Chondrocyte (in vitro differentiated cells): ENCODE measurements at places on chromosomes 3 and 15. TPM values are rescaled to one million over a fixed set of nuclear protein-coding genes. Genes with fewer than 3 reads are reported as not detected.

GRCh38 chr15:80766275-80766674 is 12.9 kb upstream of the CEMIP start:
- no peak for DNase-seq

GRCh38 chr15:91319371-91320059 is 219.5 kb downstream of the SV2B start:
- DNase-seq, result no peak

DNA sequence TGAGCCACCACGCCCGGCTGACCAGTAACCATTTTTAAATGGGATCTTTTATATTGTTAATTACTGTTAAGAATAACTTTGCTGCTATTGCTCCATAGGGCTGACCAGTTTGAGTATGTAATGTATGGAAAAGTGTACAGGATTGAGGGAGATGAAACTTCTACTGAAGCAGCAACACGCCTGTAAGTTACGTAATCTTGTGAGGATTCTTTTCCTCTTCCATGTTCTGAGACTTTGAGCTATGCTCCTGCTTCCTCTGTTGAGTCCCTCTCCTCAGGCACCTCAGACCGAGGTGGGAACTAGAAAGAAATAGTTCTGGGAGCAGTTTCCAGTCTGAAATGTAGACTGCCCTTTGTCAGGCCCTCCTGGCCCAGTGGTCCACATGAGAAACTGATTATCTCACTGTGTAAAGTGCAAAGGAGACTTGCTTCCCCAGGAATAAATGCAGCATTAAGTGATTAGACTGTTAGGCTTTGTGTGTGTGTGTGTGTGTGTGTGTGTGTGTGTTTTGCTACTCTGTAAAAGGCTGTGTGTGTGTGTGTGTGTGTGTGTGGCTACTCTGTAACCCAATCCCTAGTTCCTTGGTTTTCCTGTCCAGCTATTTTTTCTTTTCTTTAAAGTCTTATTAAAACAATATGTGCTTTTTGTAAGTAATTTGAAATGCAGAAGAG is 5.2 kb downstream of the POLR2H start:
- DNase-seq, result no peak

GRCh38 chr15:36136049-36136448 is 443.4 kb upstream of the CDIN1 start:
- DNase-seq, result no peak

- DNase-seq, result no peak
These were observed 115.8 kb downstream of the FBXL22 start for GRCh38 chr15:63712828-63713520.

DNA sequence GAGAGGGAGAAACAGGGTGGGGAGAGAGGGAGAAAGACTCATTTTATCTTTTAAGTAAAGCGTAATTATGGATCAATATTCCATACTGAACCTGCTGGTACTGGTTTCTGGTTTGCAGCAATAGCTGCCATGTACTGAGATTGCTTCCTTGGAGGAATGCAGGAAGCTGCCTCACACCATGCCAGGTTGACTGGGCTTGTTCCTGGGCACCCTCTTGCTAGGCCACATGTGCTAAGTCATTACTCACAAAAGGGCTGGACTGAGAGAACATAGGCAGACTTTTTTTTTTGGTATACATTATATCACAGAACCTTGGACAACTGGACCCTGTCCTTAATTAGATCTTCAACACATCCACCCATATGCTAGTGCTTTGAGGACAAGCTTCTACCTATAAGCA is 193.4 kb downstream of the ZNF621 start:
- no peak for DNase-seq

DNA sequence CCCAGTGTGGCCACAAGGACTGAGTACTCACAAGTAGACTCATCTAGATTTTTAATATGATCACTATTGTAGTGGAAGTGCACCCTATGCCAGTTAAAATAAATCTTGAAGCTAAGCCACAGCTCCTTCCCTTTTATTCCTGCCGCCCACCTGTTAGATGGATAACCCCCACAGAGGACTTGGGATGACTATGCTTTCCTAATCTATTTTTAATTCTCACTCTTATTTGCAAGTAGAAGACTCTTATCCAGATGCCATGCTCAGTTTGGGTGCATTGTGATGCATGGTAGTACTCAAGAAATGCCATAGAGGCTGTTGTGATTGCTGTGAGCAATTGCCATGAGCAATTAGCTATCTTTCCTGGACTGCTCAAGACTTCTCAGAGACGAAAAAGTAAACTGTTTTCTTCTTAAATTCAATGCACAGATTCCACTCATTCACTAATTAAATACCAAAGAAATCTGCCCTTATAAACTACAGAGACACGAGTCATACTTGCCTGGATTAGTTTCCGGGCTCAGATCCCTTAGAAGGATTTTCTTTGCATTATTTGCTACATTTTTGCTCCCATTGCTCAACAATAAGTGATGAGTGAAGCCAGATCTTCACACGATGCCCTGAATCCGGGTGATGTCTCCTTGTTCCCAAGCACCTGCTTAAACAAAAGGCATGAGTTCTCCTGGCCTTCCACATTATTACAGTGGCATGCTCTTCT is 472.1 kb downstream of the SOX2 start:
- DNase-seq, result no peak

DNA sequence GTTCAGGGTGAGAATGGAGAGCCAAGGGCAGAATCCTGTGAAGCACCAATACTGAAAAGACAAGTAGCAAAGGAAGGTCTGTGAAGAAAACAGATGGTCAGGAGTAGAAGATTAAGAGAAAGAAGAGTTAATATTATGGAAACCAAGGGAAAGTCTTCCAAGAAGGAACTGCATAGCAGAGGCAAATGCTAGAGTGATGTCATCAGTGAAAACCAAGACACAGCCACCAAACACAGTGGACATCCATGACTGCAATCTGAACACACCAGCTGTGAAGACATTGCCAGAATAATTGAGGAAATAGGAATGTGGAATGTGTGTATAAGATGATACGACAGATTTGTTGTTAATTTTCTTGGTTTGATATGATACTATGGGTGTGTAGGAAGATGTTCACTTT is 26.8 kb upstream of the ZBTB38 start:
- no peak for DNase-seq

- DNase-seq, result no peak
These were observed 40.1 kb downstream of the OXNAD1 start for GRCh38 chr3:16305111-16305541.

GRCh38 chr3:181839039-181839915 is 127.6 kb downstream of the SOX2 start:
- no peak for DNase-seq

DNA sequence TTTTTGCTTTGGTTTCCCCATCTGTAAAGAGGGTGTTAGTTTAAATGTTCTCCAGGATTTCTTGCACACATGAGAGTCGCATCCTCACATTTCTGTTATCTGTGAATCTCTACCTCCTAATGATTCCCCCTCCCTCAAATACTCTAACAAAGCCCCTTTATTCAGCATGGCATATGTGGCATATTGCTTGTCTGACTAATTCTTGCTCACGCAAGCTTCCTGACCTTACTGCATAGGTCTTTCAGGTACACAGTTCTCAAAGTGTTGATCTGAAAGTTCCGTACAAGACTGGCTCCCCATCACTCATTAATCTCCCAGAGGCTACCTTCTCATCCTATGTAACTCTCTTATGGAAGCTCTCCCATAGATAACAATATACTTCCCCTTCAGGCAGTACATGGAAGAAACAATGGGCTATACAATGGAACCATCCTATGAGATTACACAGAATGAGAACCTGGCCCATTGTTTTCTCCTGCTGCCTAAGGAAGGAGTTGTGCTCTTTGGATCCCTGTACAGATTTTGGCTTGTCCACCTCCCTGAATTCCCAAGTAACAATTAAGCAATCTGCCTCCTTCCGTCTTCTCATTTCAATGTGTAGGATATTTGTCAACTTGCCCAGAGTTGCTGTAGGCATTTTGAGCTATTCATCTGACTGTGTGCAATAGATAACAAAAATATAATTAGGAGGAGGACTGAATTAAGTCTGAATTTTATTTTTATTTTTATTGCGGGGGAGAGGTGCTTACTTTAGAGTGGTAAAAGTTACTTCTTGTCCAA is 51.0 kb downstream of the PPARG start:
- DNase-seq, result no peak

DNA sequence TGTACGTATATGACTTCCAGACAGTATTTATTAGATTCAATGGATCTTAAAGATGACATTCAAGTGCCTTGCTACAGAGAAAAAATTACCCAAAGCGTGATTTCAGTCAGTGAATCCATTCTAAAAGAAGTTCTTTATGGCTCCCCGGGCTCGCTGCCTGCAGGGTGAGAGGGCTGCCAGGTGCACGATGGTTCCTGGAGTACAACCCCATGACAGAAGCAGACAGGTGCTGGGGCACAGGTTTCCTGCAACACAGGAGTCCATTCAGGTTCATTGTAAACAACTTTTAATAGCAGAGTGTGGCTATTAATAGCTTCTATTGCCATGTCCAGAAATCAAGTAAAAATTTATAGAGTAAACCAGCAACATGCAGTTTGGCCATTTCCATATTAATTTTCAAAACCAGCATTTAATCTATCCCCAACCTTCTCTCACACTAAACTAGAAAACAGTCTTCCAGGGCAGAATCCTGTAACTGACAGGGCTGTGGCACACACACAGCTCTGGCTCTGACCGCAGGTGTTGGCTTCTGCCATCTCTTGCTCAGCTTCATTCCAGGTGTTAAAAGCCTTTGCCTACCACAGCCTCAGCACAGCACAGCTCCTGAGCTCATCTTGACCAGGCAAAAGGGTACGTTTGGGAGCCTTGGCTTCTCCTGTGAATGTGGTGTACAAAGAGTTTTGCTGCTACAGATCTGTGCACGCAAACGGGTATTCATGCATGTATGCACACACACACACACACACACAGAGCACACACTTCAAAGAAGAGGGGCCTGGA is 185.9 kb downstream of the MEX3B start:
- DNase-seq, result no peak

DNA sequence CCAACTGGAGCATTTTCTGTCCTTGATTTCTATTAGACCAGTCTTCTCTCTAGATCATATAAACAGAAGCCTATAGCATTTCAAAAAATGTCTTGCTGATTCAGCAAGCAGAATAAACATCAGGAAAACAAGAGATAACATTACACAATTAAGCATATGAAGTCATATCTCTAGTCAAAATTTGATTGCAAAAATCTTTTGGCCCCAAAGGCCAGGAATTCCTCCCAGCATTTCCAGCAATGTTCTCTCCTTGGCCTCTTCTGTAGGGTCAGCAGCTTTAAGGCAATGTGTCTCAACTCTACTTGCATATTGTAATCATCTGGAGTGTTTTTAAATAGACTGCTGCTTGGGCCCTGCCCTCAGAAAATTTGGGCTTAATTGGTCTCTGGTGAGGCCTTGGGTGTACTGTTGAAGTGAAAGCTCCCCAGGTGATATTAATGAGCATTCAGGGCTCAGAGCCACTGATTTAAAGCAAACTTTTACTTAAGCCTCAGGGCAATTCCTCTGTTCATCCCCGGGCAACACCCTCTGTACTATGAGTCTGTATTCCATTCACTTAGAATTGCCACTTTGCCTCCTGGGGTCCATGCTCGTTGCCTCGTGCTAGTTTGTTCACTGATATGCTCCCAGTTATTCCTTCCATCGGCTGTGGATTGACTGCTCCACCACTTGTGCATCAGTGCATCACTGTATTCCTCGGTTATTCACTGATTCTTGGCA is 1072.6 kb downstream of the ROBO2 start:
- no peak for DNase-seq

- no peak for DNase-seq
These were observed 24.5 kb upstream of the TBL1XR1 start for GRCh38 chr3:177221744-177222143.

- DNase-seq, result no peak
These were observed 70.1 kb downstream of the UQCC5 start for GRCh38 chr3:52606373-52607085.

TNFSF10 gene
- total RNA-seq, result not detected in 3 replicates

LARP6 gene
- 79.4 to 138 TPM (median 135 TPM) in 3 replicates for total RNA-seq

IL5RA gene
- total RNA-seq, result not detected in 3 replicates

XCR1 gene
- total RNA-seq, result not detected in 3 replicates

SLC22A14 gene
- total RNA-seq, result 0.62 to 1.2 TPM (median 0.75 TPM) in 3 replicates

GOLGA8G gene
- not detected in 3 replicates for total RNA-seq

FSTL1 gene
- total RNA-seq, result 2,561 to 3,511 TPM (median 3,398 TPM) in 3 replicates
